Mammary microvascular endothelial cell (primary cell): ENCODE measurements at places on chromosomes 5 and 9. TPM values are rescaled to one million over a fixed set of nuclear protein-coding genes. Genes with fewer than 3 reads are reported as not detected.

Gene C9orf153
- total RNA-seq: not detected in 2 replicates

Gene TAF11L5
- total RNA-seq: not detected in 2 replicates

Gene FGFR4
- total RNA-seq: 1.7 and 2.3 TPM in 2 replicates

Gene CDX1
- not detected in 2 replicates for total RNA-seq

Gene SPINK13
- total RNA-seq: not detected in 2 replicates

Gene C5orf34
- total RNA-seq: 4.3 and 5.2 TPM in 2 replicates

Gene HTR4
- not detected in 2 replicates for total RNA-seq

Gene SPATA31A1
- not detected in 2 replicates for total RNA-seq

Gene F2RL2
- 0.25 TPM in 1 of 2 replicates, not detected in the other for total RNA-seq

Gene ZNF483
- total RNA-seq: 0.47 and 0.69 TPM in 2 replicates

Gene GFPT2
- 6.9 and 7.6 TPM in 2 replicates for total RNA-seq

Gene SIT1
- not detected in 2 replicates for total RNA-seq

Gene NIPAL4
- total RNA-seq: not detected in 2 replicates

Gene ANXA1
- 1,001 and 1,071 TPM in 2 replicates for total RNA-seq

Gene TXNDC8
- not detected in 2 replicates for total RNA-seq

Gene GZMA
- total RNA-seq: not detected in 2 replicates

Gene LOX
- 13.7 and 18.3 TPM in 2 replicates for total RNA-seq

Gene UBTD2
- total RNA-seq: 14.4 and 17.9 TPM in 2 replicates

Gene AK8
- total RNA-seq: 0.07 and 0.15 TPM in 2 replicates

Gene GMCL2
- total RNA-seq: not detected in 2 replicates

Gene TMEM215
- total RNA-seq: not detected in 2 replicates

Gene SMIM32
- not detected in 2 replicates for total RNA-seq

Gene LHX6
- 16.9 and 17.3 TPM in 2 replicates for total RNA-seq

Gene DNAH5
- 1.1 and 1.3 TPM in 2 replicates for total RNA-seq

Gene ROPN1L
- total RNA-seq: 1.4 and 2.5 TPM in 2 replicates

Gene WWC1
- not detected in 2 replicates for total RNA-seq

Gene RASEF
- total RNA-seq: under 0.01 TPM in 1 of 2 replicates, not detected in the other

Gene INSL6
- total RNA-seq: not detected in 2 replicates
